Gastrocnemius medialis (tissue), 4 donors: ENCODE measurements at places on chromosomes 16 and 17. TPM values are rescaled to one million over a fixed set of nuclear protein-coding genes. Genes with fewer than 3 reads are reported as not detected.

The CLEC3A gene
- not detected for total RNA-seq

The GNG13 gene
- total RNA-seq: not detected

DNA sequence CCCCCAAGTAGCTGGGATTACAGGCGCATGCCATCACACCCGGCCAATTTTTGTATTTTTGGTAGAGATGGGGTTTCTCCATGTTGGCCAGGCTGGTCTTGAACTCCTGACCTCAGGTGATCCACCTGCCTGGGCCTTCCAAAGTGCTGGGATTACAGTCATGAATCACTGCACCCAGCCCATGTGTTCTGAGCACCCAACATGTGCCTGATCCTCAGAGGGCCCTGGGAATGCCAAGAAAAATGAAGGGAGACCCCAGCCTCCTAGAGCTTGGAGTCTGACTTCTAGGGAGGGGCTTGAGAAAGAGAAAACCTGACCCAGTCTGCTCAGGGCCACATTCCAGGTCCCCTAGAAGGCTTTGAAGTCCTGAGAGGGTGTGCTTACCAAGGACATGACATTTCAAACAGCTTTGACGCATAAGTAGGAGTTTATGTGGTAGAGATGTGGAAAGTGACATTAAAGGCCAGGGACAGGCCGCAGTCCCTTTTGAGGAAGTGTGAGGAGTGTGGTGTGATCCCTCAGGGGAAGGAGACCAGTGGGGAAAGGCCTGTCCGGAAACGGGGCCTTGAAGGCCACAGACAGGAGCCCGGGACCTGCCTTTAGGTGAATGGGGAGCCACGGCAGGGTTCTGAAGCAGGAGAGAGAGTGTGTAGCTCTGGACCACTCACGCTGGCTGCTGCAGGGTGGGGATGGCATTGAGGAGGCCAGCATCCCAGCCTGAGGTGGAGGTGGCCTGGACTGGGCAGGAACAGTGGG, 1.1 kb upstream of the CCL22 start:
- no peak for DNase-seq

- no peak for DNase-seq
Observed at GRCh38 chr16:87216841-87217275, 100.3 kb downstream of the C16orf95 start.

- DNase-seq: no peak
Observed at GRCh38 chr16:66204756-66205155, 161.7 kb upstream of the CDH5 start.
